ENCODE measurements at places on chromosomes 13 and 19.
A peak's percentile ranks its signal among the peaks of the same experiment; 100 is the strongest.

- DNase-seq, result no peak
Observed at GRCh38 chr13:112802802-112803195, 113.0 kb downstream of the ATP11A start.

GRCh38 chr13:90233933-90234672 lies 1113.4 kb upstream of the MIR17HG start:
- DNase-seq, result no peak

GRCh38 chr13:110638814-110639806 lies 23.8 kb downstream of the NAXD start:
- DNase-seq, result no peak

DNA sequence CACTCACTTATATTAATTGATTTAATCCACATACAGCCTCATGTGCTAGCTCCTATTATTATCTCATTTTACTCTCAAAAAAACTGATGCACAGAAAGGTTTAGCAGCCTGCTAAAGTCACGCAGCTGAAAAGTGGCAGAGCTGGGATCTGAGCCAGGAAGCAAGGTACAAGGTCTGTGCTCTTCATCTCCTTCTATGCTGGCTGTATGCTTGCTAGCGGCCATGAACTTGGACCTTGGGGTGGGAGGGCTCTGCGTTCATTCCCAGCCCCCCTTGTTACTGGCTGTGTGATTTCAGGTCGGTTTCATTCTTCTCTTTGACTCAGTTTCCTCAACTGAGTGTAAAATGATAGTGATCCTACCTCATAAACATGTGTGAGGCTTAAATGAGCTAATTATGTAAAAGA lies 69.8 kb downstream of the ALOX5AP start:
- DNase-seq, result no peak

DNA sequence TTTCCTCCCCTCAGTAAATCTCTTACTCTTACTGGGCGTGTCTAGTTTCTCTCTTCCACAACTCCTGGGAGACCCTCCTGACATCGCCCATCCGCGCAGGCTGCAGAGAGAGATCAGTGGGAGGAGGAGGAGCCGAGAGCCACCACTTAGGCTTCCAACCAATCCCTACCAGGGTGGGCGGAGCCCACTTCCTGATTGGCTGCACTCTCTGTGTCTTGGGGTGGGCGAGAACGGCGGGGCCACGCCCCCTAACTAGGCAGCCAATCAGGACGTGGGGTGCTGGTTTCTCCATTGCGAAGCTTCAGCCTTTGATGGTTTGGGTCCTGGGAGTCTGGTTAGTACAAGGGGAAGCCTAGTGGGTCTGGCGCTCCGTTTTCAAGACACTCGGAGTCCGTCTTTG lies at the start of gene PMIS2:
Gene PMIS2, plus strand, starts transcription at position 326 of the 400 bp plus-strand sequence. CDS start 87 bp downstream, outside the sequence.
- DNase-seq, result no peak

DNA sequence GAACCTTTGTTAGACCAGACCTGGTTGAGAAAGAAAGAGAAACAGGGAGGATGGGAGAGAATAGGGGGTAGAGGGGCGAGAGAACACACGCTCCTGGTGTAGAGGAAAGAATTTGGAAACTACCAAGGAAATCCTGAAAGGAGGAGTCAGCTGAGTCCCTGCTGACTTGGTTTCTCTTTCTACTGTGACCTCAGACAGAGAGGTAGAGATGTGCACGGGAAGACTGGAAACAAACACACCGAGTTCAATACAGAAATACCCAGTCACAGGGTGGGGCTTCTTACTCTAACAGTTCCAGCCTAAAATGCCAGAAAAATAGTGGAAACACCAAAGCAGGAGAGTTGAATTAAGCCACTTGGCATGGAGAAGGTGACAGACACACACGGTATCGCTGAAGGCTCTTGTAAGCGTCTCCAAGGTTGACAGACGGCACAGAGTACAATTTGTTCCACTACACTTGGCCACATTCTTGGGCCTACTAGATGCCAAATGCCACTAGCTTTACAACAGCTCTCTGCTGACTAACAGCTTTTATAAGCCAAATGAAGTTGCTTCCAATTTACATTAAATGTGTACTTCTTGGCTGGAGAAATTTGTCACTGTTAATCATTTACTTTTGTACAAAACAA lies 28.1 kb downstream of the LATS2 start:
- no peak for DNase-seq

DNA sequence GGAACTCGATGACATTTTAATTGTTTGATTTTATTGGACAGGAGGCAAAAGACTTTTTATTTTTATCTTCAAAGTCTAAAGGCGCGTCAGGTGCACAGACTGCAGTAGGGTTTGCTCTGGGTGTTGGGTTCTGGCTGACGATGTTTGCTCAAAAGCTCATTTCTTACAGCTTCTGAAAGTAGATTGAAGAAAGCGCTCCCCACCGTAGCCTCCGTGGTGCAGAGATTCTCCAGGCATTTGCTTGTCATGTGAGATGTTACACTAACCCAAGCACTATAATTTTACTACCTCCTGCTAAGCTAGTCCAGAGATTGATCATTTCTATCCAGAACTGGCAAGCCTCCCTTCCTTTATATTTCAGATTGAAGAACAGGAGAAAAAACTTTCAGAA lies 14.5 kb upstream of the ATP11A start:
- DNase-seq, result no peak

DNA sequence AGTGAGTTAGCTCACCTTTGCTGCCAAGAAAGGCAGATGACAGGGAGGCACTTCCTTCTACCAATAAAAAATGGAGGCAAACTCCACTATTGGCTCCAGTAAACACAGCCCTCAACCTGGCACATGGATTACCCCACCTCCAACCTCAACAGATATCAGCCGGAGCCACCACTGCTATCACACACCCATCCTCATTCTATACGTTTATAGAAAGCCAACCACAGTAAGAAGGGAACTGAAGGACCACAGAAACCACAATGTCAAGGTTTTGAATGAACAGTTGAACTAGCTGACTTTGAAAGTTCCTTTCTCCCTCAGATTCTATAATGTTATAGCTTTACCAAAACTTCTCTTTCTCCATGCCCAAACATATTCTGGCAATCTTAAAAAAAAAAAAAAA lies 526.2 kb downstream of the UQCRFS1 start:
- DNase-seq, result no peak

DNA sequence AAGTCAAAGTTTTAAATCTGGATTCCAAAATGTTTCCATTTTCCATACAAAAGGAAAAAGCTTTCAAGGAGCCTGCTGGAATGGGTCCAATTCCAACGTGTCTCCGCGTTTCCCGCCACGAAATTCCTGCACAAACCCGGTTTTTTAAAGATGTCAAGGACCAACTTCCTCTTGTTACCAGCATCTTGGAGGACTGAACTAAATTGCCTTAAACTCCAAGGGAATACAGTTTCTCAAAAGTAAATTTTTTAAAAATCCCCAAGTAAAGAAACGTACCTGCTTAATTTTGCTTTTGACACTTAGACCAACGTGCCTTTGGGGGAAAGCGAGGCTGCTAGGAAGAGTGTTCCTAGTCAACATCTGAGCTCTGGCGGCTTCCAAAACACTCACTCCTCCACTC lies 12.3 kb upstream of the SOX1 start:
- no peak for DNase-seq

DNA sequence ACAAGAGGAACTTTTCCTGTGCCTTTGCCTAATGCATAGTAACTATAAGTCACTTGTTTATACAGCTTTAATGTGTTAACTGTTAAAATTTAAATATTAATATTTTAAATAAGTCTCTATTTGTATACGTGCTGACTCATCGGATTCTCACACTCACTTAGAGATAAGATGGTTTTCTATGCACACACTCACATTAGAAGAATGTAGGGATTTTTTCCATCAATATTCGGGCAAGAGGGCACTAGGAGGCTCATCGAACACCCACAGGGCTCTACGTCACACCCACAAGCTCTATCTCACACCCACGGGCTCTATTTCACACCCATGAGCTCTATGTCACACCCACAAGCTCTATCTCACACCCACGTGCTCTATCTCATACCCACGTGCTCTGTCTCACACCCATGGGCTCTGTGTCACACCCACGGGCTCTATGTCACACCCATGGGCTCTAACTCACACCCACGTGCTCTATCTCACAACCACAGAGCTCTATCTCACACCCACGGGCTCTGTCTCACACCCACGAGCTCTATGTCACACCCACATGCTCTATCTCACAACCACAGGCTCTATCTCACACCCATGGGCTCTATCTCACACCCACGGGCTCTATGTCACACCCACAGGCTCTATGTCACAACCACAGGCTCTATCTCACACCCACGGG lies 73.4 kb downstream of the COL4A2 start:
- DNase-seq, result no peak

DNA sequence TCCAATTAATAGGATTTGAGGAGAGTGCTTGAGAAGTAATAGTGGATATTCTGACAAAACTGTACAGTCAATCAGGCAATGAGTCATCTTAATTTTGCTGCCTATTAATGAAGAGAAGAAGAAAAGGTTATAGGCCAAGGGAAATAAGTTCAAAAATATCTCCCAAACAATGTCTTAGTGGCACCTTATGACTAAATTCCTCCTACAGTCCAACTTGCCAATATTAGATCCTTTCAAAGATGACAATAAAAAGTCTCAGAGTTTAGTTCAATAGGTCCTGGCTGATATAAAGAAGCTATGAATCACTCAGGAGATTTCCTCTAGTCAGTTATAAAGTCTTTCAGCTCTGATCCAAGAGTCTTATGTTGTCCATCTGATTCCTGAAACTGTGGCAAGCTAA lies 27.9 kb downstream of the UGGT2 start:
- DNase-seq, result no peak

DNA sequence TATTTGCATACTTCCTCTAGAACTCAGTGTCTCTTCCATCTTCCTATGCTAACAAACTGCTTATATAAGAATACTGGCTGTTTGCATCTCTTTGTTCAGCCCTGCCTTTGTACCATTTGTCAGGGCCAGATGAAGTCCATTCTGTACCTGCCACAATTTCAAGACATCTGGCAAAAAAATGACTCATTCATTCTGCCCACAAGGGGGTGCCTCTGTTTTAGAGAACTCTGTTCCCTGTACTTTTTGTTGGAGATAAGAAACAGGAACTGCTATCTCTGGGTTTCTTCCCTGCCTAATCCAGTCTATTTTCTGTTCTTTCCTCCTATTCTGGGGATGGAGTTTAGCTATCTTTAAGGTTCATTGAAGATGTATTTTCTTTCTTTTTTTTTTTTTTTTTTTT lies 23.0 kb downstream of the ZNF568 start:
- no peak for DNase-seq

DNA sequence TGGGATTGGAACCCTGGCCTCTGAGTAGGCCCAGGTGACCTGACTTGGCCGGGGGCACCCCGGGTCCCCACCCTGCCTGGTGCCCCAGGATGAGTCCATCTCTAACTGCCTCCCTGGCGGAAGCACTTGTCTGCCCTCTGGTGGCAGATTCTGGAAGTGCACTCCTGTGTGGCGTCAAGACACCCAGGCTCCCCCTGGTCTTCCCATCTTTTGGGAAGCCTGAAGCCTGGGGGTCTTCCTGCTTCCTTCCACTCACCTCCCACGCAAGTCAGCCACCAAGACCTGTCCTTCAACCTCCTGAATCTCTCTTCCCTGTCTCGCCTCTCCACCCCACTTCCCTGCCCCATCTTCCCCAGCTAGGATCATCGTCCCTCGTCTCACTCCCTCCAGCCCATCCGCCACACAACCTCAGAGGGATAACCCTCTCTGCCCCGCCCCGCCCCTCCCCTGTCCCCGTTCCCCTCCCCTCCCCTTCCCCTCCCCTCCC lies 7.4 kb downstream of the RABAC1 start:
- DNase-seq, result peak; percentile 73

DNA sequence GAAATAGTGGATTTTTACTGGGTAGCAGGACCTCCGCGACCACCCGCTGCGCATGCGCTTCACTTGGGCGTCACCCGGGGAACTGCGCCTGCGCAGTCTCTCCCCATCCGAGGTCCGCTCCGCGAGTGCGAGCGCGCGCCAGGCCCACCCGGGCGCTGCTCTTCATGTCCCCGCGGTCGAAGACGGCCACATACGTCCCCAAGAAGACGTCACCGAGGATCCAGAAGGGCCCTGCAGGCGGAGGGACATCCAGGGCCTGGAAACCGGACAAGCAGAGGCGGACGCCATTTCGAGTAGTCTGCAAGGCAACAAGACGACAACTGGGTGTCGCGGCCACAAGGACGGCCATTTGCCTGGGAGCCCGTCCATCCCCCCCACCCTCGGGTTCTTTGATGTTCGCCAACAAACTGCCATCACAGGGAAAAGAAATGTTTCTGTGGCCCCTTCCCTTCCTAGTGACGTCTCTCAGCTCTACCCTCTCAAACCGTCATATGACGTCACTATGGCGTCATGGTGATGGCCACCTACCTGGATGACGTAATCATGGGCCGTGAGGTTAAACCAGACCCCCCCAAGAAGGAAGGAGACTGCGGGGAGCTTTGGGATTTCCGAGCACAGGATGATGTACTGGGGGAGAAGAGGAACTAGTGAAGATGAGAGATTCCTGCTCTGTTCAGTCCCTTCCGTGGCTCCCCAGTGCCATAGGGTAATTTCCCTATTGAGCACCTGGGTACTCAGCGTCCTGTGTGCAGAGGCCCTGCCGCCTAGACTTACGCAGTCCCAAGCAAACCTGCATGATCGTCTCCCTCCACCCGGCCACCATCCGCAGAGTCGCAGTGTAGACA lies 6.7 kb downstream of the NAPSA start:
- DNase-seq, result peak; percentile 54

DNA sequence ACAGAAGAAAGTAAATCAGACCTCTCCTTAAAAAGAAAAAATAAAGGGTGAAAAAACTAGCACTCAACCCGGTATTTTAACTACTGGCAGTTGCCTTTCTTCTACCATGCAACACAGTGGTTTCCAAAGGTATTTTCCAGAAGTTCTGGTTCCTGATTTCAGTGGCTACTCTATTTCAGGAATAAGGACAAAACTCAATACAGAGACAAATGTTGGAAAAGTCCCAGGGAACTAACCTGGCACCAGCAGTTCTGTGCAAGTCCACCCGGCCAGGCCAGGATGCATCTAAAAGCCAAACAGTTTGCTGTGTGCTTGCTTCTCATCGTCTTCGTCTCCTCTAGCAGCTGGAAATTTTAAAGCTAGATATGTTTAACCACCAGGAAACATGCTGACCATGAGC lies 52.5 kb downstream of the FOXO1 start:
- no peak for DNase-seq

GRCh38 chr19:34999498-35000337 lies at the start of gene GRAMD1A:
Gene GRAMD1A (plus strand): TSS chr19:35000323. CDS start chr19:35000479, 156 bp downstream.
- peak; percentile 51 for DNase-seq

- no peak for DNase-seq
Observed at GRCh38 chr19:50695251-50696093, 24.1 kb downstream of the SHANK1 start.

GRCh38 chr13:107370015-107370785 lies 802.3 kb upstream of the ARGLU1 start:
- no peak for DNase-seq
